Renal cortical epithelial cell (primary cell): ENCODE measurements at places on chromosomes 6 and 20. TPM values are rescaled to one million over a fixed set of nuclear protein-coding genes. Genes with fewer than 3 reads are reported as not detected.

GRCh38 chr6:15810618-15811017, 147.8 kb upstream of the DTNBP1 start:
- DNase-seq, result peak; percentile 79

GRCh38 chr6:106727480-106728149, 98.2 kb downstream of the QRSL1 start:
- DNase-seq, result no peak

- DNase-seq, result no peak
These were observed 44.0 kb downstream of the TOX2 start for GRCh38 chr20:43958626-43959025.

DNA sequence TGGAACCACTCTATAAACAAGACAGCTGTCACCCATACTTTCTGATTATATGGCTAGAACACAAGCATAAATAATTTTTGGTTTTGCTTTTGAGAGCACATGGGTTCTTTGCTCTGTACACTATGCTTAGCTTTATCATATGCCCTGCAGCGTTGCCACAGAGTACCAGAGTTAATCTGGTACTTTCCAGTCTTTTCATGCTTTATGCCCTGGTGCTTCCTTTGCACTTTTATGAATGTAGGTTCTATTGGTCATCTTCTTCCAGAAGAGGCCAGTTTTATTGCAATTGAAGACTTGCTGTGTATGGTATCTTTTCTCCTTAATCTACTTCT, 20.8 kb downstream of the SHLD1 start:
- DNase-seq, result peak; percentile 43

Gene LGSN
- total RNA-seq, result 0.10 TPM in 1 of 2 replicates, not detected in the other

- DNase-seq, result no peak
These were observed 195.0 kb downstream of the CD83 start for GRCh38 chr6:14312587-14312986.

DNA sequence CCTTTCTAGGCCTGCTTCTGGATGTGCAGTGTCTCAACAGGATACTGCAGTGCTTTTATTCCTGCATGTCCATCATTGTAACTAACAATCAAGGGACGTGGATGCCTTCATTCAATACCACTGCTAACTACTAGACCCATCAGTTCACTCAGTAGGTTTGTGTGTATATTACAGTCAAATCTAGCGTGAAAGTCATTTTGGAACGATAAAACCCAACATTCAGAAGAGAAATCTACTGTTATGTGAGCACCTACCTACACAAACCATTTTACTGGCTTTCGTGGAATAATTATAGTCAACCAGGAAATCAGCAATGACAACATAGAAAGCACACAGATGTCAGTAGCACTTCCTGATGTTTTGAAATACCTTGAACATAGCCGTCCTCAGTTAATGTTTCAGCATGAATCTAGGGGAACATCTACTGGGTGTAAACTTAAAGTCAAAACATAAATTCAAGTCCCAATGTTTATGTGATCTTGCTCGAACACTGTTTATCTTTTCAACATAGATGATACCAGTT, 270.6 kb downstream of the FARS2 start:
- no peak for DNase-seq

Gene C20orf202
- total RNA-seq, result 0.10 TPM in 1 of 2 replicates, not detected in the other

Gene RFX6
- total RNA-seq, result not detected in 2 replicates
